Stimulated activated CD8-positive, alpha-beta memory T cell treated with anti-CD3 and anti-CD28 coated beads, Interleukin-2, amount 100 ng/mL, for 1 hour (primary cell): ENCODE measurements at places on chromosomes 16 and 17.

- no peak for DNase-seq
These were observed 38.5 kb downstream of the IGF2BP1 start for GRCh38 chr17:49035470-49036269.

DNA sequence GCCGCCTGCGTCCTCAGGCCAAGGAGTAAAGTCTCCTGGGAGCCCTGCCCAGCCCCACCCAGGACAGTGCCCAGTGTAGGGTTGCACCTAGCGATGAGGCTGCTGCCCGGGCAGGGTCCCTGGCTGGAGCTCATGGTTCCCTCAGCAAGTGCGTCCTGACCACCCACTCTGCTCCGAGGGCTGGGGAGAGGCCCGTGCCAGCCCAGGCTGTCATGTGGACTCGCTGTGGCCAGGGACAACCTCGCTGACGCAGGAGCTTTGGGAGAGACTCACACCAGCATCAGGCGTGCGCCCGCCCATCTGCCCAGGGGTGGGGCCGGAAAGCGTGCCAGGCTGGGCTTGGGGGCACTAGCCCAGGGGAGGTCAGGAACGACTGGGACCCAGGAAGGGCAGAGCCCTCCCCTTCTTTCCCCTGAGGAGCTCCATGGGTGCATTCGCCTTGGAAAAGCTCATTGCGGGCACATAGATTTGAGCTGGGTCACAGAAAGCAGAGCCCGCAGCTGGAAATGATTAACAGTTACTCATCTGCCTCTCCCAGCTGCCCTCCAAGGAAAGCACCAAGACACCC, 19.7 kb downstream of the DPEP1 start:
- DNase-seq, result no peak

GRCh38 chr16:10168258-10168657, 14.0 kb downstream of the GRIN2A start:
- no peak for DNase-seq

DNA sequence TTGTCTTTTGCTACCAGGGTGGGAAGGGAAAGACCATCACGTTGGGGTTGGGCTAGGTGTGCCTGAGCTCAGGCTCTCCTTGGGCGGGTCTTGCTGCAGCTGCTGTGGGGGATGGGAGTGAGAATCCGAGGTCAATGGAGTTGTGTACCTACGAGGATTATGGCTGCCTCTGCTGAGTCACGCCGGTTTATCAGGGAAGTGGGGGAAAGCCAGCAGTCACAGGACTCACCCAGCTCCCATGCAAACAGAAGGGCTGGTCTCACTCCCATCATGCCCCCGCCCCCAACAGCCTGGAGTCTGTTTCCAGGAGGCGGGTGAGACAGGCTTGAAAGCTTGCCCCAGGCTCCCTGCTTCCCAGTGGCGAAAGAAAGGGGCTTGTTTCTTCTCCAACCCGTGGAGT, 1259.0 kb upstream of the GOT2 start:
- DNase-seq, result no peak

DNA sequence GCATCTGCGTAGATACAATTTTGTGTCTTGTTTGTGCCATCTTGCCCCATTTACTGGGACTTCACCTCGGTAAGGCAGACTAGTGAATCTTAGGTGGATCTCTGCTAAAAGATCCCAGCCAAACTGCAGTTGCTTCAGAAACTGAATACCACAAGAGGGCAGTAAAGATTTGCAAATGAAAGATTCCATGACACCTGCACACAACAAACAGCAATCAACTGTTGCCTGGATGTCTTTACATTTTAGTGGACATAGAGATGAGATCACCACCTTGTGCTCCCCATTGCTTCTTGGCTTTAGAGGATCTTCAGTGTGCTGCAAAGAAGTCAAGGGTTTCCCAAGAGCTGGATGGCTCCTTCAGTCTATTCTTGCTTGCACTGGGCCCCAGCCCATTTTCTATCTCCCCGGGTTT, 119.2 kb upstream of the CACNG5 start:
- no peak for DNase-seq

- DNase-seq, result no peak
These were observed 23.4 kb downstream of the MYH8 start for GRCh38 chr17:10398352-10398751.

DNA sequence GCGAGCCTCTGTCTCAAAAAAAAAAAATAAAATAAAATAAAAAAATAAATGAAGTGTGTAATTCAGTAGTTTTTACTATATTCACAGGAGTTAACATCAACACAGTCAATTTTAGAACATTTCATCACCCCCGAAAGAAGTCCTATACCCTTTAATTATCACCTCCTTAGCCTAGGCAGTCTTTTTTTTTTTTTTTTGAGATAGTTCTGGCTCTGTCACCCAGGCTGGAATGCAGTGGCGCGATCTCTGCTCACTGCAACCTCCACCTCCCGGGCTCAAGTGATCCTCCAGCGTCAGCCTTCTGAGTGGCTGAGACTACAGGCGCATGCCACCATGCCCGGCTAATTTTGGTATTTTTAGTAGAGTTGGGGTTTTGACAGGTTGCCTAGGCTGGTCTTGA, 150.7 kb downstream of the SNX29 start:
- no peak for DNase-seq

DNA sequence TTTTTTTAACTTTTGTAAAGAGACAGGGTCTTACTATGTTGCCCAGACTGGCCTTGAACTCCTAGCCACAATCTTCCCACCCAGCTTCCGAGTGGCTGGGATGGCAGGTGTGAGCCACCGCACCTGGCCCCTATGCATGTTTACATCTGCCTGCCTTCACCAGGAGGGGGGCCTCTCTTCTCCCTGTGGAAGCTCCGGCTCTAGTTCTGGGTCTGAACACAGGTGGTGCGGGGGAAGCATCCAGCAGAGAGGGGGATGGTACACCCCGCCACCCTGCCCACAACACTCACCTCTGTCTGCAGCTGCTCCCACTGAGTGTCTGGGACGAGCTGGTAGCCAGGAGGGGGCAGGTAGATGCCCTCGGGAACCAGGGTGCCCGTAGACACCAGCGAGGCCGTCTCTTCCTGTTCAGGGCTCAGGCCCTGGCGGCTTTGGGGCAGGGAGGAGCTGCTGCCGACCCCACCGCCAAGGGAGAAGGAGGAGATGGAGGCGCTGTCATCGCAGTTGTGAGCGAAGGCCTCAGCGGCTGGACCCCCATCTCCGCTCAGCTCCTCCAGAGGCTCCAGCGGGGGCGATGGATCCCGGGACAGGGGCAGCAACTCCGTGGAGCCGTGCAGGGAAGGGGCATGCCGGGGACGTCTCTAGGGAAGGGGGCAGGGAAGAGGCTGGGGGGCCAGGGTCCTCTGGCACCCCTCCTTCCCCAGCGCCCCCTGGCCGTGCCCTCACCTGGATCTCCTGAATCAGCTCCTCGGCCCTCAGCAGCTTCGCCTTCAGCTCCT, 10.9 kb downstream of the RABEP2 start:
- DNase-seq, result no peak

GRCh38 chr17:64546716-64547115, 39.9 kb downstream of the CEP95 start:
- no peak for DNase-seq

DNA sequence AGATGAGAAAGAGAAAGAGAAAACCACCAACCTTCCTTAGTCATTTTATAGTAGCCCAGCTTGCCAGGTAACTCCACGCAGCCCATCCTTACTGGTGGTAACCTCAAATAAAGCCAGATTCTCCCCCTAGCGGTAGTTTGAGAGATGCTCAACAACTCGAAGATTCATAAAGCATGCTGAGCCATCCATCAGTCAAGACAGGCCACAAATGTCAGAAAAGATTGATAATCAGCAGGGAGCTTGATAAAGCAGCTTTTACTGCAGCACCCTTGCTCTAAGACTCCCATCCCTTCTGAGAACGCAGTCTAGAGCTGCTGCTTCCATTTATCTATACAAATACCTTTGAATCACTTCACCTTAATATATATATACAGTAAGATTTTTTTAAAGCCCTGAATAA, 451.5 kb upstream of the HSBP1 start:
- DNase-seq, result no peak

DNA sequence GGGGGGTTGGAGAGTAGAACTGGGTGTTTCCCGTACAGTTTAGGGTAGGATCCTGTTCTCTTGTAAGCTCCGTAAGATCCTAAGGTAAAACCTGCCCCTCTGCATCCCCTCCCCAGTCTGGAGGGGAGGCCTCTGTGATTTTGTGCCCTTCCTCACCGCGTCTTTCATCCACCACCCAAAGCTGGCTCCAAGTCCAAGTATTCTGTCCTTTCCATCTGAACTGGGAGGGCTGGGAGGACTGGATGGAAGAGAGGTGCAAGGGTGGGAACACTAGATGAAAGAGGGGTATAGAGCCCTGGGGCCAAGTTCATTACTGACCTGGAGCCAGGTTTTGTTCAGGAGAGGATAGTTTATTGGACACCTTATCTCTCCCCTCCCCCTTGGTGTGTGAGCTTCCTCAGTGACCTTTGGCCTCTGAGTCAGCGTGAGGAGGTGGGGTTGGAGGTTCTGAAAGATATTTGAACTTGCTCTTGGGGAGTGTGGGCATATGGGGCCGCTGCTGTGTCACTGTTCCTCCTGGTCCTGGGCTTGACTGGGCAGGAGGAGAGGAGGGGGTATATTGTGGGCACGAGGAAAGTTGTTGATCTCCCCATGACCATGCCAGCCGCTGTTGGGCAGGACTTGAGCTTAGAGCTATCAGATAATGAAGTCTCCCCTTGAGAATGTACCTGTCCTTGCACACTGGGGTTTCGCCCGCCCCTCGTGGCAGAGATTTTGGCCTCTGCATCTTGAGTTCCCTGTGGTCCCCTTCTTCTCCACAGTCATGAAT, 1.6 kb downstream of the LASP1 start:
- no peak for DNase-seq

DNA sequence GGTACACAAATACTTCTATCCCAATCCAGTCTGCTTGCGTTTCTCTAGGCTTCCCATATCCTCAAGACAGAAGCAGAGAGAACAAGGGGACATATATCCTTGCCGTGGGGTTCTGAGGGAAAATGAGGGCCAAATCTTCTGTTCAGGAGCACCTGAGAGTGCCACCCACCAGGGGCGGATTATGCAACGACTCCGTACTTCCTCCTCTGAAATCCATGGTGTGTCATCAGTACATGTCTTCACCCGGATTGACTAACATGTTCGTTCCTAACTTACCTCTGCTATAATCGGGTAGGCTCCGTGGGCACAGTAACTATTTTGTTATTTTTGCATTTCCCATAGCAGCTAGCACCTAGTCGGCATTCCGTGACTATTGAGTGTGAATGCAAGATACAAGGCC, 7.8 kb upstream of the ZNF200 start:
- DNase-seq, result no peak

GRCh38 chr17:57408071-57408811, 151.9 kb downstream of the MSI2 start:
- DNase-seq, result no peak

DNA sequence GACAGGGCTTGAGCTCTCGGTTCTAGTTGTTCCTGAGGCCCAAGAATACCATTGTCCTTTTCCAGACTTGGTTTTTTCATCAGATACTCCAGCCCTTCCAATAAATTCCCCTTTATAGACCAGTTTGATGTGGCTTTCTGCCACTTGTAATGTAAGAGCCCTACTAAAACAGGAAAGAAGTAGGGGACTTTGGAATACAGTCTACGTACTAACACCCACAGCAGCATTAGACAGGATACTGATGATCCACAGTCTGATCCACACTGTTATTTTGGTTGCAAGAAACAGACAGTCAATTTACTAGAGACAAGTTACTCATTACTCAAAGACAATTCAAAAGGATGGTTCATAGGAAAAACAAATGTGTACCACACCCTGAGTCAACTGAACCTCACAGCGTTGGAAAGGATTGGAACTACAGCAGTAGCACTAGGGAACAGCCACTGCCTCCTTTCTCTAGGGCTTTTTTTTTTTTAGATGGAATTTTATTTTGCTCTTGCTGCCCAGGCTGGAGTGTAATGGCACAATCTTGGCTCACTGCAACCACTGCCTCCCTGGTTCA, 45.9 kb upstream of the MED13 start:
- DNase-seq, result no peak

DNA sequence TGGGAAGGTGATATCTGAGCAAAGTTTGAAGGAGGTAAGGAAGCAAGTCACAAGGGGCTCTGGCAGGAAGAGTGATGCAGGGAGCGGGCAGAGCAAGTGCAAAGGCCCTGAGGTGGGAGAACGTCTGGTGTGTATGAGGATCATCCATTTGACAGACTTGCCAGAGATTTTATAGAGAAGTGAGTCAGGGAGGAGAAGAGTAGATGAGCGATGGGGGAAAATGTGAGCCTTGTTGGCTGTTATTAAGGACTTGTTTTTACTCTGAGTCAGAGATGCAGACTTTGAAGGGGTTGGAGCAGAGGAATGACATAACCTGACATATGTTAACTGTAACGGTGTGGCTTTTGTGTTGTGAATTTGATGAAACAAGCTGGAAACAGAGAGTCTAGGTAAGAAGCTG, 3.5 kb upstream of the CLEC10A start:
- DNase-seq, result no peak

DNA sequence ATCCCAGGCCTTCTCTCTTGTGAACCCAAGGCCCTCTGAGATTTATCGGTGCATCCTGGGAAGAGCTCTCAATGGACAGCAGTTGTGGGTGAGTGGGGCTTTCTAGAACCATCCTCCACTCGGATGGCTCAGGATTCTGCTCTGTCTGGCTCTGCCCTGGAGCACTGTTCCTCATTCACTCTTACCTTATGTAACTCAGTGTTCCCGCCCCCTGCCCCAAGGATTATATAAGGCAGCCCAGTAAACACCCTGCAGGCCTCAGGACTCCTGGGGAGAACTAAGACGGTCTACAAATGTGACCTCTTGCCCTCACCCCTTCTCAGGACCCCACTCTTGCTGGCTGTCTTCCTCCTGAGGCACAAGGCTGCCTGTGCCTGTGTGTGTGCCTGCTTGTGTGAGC, 3.8 kb downstream of the RPRML start:
- no peak for DNase-seq

GRCh38 chr17:40065769-40066510, 3.2 kb downstream of the THRA start:
- DNase-seq, result no peak

DNA sequence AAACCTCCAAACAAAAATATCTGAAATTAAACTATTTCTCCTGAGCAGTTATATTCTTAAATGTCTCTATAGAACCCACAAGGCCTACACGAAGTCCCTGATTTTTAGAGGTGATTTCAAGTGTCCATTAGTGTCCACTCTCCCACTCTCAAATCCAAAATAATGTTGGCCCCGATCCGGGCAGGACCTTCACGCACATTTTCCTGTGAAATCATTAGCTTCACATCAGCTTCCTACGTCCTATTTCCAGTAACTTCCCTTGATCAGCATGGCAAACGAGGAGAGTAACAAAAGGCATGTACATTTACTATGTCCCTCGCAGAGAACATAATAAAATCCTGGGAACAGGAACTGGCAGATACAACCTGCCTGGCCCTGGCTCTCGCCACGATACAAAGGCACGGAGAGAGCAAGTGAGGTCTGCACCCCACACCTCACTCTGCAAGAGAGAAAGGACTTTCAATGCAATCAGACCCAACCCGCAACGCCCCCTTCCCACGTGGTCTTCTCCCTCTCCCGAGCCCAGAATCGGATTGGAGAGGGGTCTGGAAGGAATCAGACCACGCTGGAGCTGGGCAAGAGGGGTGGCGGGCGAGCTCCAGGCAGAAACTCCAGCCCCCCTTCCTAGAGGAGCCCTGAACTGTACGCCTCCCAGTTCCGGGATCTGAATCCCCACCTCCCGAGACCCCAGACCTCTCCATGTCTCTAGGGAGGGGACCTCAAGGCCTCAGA, 17.5 kb upstream of the C17orf78 start:
- no peak for DNase-seq
